Head of caudate nucleus (tissue), 42 donors: ENCODE measurements at places on chromosomes 5 and 9.
A peak's percentile ranks its signal among the peaks of the same experiment; 100 is the strongest.

GRCh38 chr9:36051317-36051716, 14.6 kb downstream of the RECK start:
- no peak for DNase-seq

DNA sequence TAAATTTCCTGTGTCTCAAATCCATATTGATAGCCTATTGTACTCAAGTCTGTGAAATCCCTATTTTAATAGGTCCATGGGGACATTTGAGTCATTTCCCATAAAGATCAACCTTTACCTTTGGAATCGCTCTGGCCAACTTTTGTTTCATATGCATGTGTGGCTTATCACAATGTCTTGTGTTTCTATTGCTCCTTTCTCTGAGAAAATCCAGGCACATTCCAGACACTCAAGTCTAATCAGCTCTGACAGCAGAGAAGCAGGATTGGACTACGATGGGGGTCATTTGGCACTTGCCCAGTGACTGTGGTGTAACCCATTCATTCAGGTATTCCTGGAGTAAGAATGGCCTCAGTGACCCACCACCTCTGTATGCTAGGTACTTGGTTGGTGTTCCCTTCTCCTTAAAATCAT, 48.4 kb downstream of the ACTBL2 start:
- no peak for DNase-seq

- no peak for DNase-seq
These were observed 29.8 kb downstream of the CCDC192 start for GRCh38 chr5:127732963-127733362.

DNA sequence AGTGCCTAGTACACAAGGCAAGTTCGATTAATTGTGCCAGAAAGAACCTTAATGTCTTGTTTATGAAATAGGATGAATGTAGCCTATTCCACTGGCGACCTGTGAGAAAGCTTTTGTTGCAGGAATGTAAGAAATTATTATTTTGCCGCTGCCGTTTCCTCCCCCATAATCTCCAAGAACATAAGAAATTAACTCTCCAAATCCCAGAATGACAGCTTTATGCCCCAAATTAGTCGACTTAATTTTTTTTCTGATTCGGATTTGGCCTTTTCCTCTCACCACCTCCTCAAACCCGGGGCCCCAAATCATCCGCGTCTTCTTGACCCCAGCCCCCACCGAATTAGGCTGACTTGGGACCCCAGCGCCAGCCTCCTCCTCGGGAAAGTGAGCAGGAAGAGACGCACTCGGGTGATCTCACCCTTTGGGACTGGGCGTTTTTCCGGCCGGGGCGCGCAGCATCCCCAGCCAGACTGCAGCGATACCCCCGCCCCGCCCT, 682 bp upstream of the SPTAN1 start:
- no peak for DNase-seq

DNA sequence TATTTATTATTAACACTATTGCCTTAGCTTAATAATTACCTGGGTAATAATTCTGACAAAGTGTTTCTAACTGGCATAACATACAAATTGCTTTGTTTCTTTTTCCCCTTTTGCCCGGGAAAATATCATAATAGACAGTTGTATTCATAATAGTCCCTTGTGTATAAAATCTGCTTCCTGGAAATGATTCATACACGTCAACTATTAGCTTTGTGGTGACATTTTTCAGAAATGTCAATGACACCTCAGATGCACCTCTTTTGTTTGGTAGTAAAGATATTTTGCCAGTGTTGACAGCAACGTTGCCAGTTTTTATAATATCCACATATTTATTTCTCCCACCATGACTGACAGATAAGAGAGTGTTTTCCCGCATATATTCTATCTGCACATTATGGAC, 73.0 kb downstream of the RASEF start:
- DNase-seq: no peak

DNA sequence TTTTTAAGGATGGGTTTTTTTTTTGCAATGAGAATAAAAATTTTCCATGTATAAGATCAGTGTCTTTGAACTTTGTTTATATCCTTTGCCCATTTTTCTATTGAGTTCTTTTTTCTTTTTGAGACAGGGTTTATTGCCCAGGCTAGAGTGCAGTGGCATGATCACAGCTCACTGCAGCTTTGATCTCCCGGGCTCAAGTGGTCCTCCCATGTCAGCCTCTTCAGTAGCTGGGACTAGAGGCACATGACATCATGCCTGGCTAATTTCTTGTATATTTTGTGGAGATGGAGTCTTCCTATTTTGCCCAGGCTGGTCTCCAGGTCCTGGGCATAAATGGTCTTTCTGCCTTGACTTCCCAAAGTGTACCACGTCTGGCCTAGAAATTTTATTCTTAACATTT, 21.2 kb downstream of the GPBP1 start:
- DNase-seq: no peak

GRCh38 chr9:91837981-91838731, 111.9 kb downstream of the ROR2 start:
- no peak for DNase-seq

DNA sequence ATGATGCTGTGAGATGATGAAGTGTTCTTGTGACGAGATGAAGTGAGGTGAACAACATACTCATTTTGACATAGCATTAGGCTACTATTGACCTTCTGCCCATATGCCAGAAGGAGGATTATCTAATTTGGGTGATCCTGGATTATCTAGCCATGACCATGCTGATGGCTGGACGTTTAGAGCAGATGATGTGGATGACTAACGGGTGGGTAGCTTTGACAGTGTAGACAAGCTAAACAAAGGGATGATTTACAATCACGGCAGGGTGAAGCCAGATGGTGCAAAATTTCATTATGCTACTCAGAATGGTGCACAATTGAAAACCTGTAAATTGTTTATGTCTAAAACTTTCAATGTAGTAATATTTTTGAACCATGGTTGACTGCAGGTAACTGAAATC, 2403.4 kb upstream of the ACO1 start:
- no peak for DNase-seq

DNA sequence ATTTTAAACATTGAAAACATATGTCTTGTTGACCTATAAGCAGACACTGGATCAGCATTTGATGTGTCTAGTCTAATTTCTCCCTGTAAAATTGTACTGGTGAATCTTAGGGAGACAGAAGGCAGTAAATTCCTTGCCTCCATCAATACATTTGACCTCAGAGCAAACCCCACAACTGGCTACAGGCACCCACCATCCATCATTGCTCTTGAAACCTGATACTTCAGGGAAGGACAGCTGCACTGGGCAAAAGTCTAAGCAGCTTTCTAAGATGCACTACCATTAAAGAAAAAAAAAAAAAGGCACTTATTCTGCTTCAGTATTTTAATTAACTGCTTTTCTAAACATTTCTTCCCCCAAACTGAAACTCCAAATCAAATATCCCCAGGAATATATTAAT, 1051.3 kb upstream of the DMAC1 start:
- no peak for DNase-seq

- DNase-seq: no peak
These were observed 256.7 kb downstream of the NDUFS4 start for GRCh38 chr5:53817183-53817582.

GRCh38 chr5:96582343-96582742, 79.8 kb upstream of the CAST start:
- no peak for DNase-seq

- DNase-seq: no peak
These were observed 167.0 kb upstream of the CDKN2B start for GRCh38 chr9:22175972-22176545.

GRCh38 chr9:28407351-28407750, 834.1 kb upstream of the C9orf72 start:
- DNase-seq: no peak

- no peak for DNase-seq
These were observed 418.2 kb downstream of the TUSC1 start for GRCh38 chr9:25260046-25260445.

DNA sequence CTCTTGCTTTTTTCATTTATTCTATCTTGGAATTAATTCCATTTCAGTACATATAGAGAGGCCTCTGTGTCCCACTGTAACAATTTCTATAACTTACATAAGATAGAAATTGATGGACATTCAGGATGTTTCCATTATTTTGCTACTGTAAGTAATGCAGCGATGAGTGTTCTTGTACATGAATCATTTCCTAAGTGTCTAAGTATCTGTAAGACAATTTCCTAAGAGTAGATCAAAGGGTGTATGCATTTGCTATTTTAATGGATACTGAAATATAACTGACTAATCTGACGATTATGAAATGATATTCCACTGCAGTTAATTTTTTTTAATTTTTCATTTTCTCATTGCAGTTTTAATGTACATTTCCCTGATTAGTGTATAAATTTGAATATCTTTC, 23.0 kb upstream of the RBM22 start:
- no peak for DNase-seq

GRCh38 chr9:87703636-87704276, 22.2 kb upstream of the CTSL start:
- no peak for DNase-seq

DNA sequence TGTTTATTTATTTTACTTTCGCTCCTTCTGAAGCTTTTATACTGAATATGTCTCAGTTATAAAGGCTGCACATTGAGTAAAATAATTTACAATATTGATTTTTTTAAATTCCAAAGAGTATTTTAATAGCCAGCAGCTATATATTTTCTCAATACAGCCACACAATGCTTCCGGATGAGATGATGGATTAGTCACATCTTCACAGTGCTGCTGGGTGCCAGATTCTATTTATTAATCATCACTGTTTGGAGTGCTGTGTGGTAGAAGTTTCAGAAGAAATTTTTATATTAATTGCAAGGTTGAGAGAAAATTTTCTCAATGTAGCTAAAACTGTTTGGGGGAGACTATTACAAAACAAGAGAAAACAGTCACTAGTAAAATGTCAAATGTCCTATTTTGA, 989.8 kb downstream of the TLE4 start:
- no peak for DNase-seq

DNA sequence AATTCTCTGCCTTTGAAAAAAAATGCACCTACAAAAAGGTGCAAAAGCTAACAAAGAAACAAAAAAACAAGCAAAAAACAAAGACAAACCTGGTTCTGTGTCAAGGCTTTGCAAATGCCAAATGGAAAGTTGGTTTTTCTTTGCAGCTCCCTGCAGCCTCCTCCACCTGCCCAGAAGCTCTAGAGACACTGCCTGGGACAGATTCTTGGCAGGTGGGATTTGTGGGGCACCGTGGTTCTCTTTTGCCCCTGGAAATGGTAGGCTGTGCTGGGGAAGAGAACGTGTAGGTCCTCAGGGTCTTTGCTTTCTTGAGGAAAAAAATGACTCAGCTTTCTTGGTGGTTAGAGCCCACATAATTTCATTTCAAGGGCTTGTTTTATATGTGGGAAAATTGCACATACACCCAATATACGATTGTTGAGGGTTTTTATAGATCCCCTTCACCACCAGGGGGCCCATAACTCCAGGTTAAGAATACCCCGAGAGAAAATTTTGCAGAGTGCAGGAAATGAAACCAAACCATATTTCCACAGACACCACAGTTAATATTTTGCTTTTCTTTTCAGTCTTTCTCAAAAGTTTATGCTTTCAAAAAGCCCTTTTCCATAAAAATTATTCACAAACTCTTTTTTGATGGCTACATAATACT, 58.7 kb downstream of the NXNL2 start:
- peak; percentile 23 for DNase-seq

DNA sequence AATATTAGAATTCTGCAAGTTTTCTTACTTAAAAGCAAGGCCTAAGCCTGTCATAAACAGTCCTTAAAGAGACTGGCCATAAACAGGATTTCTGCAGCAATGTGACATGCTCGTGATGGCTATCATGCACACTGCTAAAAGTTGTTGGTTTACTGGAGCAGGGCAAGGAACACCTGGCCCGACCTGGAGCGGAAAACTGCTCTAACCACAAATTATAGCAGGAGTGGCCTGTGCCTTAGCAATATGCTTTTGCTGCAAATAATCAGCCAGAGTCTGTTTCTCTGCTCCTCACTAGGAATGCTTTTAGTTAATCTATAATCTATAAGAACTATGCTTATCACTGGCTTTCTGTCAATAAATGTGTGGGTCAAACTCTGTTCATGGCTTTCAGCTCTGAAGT, 322.9 kb upstream of the RPS23 start:
- no peak for DNase-seq

DNA sequence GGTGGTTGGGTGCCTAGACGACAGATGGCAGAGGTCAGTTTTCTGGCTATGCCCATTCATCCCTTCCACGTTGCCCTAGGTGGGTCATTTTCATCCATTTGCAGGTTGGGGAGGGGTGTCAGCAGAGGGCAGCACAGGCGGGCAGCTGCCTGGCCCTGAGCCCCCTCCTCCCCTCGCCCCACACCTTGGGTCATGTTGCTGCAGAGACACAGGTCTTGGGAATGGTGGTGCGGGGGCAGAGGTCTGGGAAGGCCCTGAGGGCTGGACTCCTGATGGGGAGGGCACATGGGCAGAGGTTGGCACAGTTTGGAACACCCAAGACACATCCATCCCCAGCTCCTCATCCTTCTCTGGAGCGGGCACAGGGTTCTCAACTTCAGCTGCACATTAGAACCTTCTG, 103.2 kb upstream of the LMX1B start:
- DNase-seq: no peak

DNA sequence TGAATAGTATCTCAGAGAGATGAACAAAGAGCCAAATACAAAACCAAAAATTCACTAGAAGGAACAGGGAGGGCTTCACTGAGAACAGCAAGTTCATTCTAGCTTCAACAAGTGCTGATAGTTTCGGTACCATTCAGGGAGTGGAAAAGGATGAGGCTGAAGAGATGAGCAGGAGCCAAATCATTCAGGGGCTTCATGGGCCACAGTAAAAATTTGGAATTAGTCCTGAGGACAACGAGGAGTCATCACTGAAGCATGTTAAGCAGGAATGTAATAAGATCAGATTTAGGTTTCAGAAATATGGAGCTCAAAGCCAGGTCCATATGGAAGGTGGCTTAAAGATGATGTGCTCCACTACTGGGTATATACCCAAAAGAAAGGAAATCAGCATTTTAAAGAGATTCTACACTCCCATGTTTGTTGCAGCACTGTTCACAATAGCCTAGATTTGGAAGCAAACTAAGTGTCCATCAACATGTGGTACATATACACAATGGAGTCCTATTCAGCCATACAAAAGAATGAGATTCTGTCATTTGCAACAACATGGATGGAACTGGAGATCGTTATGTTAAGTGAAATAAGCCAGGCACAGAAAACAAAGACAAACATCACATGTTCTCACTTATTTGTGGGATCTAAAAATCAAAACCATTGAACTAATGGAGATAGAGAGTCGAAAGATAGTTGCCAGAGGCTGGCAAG, 36.2 kb downstream of the SPOCK1 start:
- DNase-seq: peak; percentile 55

GRCh38 chr5:96881511-96882115, 5.3 kb downstream of the ERAP2 start:
- no peak for DNase-seq

DNA sequence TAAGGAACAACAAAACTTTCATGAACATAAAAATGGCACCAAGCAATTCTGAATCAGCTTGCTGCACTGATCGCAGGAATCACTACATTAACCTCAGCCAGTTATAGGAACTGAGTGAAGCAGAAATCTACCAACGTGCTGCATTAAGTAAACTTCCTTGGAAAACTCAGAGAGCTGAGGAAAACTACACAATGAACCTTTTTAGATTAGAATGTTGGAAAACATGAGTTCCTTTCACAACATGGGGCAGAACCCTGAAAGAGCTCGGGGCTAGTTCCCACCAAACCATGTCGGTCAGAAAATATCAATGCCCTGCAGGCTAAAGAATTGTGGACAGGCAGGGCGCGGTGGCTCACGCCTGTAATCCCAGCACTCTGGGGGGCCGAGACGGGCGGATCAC, 19.4 kb downstream of the ALDH7A1 start:
- DNase-seq: no peak

GRCh38 chr5:125554355-125554754, 807.9 kb upstream of the ZNF608 start:
- no peak for DNase-seq
